ENCODE measurements at places on chromosomes 4 and X.

DNA sequence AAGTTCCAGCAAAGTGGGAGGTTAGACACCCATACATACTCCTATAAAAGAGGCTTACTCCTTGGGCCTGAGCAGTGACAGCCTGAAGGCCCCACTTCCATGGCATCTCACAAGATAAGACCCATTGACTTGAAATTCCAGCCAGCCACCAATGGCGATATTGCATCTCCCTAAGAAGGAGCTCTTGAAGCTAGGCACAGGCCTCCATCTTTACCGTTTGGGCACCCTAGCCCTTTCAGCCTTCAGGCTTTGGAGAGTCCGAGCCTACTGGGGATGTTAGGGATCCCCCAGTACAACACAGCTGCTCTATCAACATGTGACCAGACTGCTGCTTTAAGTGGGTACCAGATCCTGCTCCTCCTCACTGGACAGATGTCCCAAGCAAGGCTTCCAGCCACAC lies 189.5 kb downstream of the MAGEE1 start:
- DNase-seq, result no peak

DNA sequence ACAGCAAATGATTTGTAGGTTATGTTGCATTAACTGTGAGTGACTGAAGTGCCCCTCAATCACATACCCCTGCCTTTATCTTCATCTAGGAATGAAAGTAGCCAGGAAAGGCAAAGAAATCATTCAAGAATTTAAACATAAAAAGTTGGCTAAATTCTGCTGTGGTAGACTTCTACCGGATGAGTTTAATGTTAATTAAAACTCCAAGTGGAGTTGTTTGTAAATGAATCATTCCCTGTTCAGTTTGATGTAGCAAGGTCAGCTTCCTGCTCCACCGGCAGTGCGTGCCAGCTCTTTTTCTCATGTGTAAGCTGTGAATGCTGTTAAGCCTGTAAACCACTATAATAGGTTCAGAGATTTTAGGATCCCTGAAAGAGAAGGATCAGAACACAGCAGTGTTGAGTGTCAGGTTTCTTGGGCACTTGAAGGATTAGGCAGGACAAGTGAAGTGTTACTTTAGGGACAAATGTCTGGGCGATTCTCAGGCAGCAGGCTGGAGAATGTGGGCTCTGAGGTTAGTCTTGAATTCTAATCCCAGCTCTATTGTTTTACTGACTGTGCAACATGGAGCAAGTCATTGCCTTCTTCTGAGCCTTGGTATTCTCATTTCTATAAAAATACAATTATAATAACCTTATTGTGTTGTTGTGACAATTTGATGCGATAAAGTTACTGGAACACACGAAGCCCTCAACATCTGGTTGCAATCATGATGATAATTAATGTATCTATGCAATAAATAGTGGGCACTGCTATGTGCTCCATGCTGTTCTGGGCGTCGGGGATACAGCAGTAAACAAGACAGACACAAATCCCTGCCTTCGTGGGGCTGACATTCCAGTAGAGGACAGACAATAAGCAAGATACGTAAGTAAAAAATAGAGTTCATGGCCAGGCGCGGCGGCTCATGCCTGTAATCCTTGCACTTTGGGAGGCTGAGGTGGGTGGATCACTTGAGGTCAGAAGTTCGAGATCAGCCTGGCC lies 112.0 kb downstream of the SHROOM3 start:
- DNase-seq, result no peak

DNA sequence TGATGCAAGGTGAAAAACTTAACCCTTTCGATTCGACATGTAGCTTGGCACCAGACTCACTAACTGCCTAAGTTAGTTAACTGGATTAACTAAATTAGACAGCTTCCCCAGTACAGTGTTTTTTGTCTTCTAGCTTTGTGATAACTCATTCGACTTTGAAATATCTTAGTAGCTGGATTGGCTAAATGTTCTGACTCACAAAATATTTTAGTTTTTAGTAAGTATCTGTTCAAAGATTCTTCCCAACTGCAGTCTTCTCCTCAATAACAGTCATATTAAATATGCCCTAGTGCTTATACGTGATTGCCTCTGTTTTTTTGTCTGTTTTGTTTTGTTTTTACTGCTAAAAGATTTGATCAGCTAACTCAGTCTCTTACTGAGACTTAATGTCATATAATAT lies 102.9 kb downstream of the KCNIP4 start:
- DNase-seq, result no peak

- peak; percentile 59 for DNase-seq
Measured at GRCh38 chrX:132489578-132490419, 961 bp upstream of the MBNL3 start.

GRCh38 chr4:111797455-111798163 lies 347.6 kb upstream of the FAM241A start:
- no peak for DNase-seq

- DNase-seq, result no peak
Measured at GRCh38 chr4:36388710-36389109, 107.3 kb downstream of the DTHD1 start.

DNA sequence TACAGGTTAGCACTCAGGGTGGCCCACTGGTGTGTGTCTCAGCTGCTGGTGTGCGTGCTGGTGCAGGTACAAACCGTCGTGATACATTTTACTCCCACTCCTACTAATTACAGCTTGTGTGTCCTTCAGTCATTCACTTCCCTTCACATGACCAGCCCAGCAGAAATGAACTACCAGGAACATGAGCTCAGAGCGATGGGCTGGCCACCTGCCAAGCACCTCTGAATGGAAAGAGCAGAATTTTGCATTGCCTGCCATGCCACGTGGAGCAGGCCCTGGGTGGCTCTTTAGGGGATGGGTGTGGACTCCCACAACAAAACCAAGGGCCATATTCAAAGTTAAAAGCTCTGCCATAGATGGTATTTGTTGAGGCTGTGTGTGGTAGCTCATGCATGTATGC lies 58.9 kb upstream of the PGM2 start:
- peak; percentile 43 for DNase-seq

DNA sequence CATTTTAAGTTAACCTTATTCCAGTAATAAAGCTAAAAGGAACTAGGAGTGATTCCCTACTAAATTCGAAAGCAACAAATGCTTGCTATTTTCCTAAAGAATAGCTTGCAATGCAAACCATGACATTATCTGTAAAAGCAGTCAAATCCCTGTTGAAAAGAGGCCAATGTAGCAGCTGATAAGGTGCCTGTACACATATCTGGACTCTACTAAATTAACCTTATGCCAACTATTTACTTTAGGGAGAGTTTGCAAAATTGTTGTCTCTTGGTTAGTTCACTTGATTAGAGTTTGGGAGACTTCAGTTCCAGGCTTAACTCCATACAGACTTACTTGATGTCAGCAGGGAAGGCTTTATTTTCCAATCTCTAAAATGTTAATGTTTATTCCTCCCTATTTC lies 6.0 kb downstream of the IL13RA2 start:
- no peak for DNase-seq

GRCh38 chrX:81304563-81304962 lies 102.7 kb downstream of the SH3BGRL start:
- DNase-seq, result no peak

DNA sequence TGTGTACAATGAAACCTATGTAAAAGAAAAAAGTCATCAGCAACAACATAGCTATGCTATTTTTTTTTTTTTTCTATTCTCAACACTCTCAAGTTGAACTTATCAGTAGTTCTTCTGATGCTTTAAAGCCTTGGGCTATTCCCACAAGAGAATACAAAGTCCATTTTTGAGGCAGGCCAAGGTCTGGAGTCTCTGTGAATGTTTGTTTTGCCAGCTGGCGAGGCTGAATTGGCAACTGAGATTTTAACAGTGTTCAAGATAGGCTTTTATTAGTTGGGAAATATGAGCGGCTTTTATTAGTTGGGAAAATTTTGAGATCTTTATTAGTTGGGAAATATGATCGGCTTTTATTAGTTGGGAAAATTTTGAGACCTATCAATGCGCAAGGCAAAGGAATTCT lies 336.6 kb downstream of the SLITRK2 start:
- DNase-seq, result no peak
